ENCODE measurements at places on chromosomes 1 and 21.

DNA sequence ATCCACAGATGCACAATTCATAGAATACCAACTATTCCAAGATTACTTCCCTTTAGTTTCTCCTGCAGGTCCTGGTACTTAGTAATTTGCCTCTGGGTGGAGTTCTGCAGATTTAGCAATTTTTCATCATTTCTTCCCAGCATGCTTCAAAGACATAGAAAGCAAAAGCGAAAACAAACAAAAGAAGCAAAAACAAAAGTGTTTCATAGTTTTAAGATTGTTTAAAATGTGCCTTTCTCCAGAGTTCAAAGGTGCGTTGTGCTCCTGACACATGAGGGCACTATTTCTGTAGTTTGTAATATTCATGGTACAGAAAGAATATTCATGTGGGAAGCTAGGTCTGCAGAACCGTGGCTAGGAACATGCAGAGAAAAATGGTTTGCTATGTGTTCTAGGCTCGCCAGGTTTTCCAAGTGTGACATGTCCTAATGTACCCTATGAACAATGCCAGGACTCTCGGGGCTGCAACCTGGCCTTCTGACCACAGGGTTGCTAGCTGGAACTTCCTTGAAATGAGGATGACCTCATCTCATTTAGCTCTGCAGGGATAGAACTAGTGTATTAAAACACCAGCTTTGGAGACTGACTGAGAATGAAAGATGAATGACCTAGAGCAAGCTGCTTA is 30.0 kb upstream of the RCSD1 start:
- DNase-seq, result no peak

- DNase-seq, result no peak
Observed at GRCh38 chr1:9657521-9658032, 6.0 kb downstream of the PIK3CD start.

- DNase-seq, result peak; percentile 68
Observed at GRCh38 chr1:43382027-43382779, 7.4 kb downstream of the MED8 start.

DNA sequence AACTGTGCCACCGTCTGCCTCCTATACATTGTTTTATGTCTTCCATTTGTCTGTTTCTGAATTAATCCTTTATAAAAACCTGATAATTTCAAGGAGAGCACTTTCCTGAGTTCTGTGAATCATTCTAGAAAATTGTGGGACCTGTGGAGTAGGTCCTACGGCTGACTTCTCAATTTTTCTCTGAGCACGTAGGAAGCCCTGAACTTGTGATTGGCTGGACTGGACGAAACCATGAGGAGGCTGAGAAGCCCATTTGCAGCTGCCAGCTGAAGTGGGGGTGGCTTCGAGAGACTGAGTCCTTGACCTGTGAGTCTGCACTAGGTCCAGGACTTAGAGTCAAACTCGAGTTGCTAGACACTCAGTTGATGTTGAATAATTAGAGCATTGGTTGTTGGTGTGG is 277.1 kb upstream of the NCAM2 start:
- DNase-seq, result no peak

DNA sequence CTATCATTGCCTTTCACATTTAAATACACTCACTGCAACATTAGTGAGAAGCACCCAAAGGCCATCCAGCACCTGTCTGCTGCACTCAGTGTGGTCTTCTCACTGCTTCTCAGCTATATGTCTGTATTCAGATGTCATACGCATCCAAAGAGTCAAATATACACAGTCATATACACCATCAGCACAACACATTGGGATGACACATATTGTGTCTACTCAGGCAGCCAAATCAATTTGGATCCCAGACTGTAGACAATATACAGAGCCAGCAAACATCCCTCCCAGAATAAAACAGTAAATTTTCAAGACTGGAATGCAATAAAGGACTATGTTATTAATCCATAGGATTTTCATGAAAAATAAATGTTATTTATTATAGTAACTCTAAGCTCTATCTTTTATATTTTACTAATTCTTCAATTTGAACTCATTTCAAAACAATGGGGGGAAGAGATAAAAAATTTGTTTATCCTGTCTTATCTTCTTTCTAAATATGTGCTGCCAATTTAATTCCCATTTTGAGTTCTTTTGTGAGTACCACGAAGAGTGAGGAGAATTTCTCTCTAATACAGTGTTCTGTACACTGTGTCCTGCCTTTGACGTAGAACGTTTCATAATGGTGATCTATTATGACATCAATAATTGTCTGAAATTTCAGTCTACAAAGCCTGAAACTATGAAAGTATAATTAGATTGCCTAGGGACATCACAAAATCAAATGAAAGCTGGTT is 602.2 kb upstream of the CXADR start:
- no peak for DNase-seq

GRCh38 chr1:35453031-35453430 is 104.2 kb downstream of the KIAA0319L start:
- no peak for DNase-seq

- peak; percentile 65 for DNase-seq
Observed at GRCh38 chr1:203117611-203118575, 9.6 kb upstream of the ADORA1 start.

- no peak for DNase-seq
Observed at GRCh38 chr1:246587032-246587431, 20.8 kb downstream of the CNST start.

GRCh38 chr1:226635456-226635941 is 86.9 kb downstream of the STUM start:
- no peak for DNase-seq

DNA sequence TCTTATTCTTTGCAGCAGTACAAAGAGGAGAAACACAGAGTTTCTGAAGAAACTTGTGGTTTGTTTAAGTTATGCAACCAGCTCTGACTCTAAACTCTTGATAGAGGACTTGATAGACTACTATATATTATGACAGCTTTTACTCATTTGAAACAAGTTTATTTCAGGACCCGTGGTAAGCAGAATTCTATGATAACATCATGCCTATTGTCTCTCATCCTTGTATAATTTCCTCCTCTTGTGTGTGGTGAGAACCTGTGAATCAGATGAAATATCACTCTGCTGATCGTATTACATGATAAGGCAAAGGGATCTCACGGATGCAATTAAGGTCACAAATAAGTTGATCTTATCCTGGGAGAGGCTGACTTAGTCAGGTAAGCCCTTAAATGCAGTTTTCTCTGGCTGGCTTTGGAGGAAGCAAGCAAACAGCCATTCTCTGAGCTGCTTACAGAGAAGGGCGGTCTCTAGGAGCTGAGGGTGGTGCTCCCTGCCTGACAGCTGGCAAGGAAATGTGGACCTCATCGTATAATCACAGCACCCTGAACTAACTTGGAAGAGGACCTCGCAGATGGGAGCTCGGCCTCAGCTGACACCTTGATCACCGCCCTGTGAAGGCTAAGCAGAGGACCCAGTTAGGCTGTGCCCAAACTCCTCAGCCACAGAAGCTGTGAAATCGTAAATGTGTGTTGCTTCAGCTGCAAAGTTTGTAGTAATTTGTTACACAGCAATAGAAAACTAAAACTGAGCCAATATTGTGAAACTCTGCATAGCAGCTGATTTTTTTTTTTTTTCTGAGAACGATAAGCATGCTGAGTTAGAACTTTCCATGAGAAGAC is 151.1 kb upstream of the DPT start:
- DNase-seq, result no peak

DNA sequence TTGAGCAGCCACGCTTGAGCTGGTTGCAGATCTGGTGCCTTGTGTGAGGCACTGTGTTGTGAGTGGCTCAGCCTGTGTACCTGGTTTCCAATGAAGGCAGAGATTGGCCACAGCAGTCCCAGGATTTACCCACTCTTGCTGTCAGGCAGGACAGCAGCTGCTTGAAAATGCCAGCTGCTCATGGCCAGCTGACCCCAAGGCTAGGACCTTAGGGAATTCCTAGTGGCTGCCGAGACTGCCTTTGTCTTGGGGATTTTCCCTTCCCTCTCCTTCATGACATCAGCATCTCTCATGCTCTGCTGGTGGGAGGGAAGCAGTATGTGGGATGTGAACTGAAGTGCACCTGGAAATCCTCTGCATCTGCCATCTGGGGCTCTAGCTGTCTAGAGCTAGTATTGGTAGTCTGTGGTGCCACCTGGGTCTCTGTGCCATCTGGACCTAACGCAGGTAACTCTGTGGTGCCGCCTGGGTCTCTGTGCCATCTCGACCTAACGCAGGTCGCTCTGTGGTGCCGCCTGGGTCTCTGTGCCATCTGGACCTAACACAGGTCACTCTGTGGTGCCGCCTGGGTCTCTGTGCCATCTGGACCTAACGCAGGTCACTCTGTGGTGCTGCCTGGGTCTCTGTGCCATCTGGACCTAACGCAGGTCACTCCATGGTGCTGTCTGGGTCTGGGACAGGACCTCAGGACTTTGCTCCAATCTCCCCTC is 3.8 kb upstream of the LRRC47 start:
- DNase-seq, result no peak

DNA sequence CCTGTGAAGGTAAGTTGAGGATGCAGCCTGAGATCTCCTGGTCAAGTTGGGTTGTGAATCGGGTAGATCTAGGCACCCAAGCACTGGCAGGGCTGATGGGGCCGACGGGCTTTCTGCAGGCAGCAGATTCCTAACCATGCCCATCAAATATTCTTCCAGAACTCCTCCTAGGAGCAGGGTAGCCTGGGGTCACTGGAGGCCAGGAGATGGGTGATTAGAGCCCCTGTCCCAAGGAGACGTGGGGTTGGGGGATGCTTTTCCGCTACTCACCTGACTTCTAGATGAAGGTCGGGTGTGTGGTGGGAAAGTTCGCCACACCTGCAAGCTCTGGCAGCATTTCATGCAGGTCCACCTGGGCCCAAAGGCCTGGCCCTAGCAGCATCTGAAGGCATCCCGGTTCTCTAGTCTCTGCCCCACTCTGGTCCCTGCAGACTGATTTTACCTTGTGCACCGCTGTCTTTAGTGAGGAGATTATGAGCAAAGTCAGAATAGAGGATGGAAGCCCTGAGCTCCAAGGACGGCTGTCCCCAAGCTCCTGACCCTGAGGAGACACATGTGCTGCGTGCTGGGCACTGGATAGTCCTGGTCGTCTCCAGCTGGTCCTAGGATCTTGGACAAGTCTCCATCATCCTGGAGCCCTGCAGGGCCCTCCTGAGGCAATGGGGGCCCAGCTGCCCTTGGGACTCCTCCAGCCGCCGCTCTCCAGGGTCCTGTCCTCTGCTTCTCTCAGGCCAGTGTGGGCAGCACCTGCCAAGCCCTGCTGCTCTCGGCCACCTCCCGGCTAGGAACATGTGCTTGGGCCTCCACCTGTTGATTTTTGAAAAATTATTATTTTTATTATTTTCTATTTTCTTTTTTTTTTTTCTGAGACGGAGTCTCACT is 21.8 kb upstream of the C2CD2 start:
- DNase-seq, result no peak

DNA sequence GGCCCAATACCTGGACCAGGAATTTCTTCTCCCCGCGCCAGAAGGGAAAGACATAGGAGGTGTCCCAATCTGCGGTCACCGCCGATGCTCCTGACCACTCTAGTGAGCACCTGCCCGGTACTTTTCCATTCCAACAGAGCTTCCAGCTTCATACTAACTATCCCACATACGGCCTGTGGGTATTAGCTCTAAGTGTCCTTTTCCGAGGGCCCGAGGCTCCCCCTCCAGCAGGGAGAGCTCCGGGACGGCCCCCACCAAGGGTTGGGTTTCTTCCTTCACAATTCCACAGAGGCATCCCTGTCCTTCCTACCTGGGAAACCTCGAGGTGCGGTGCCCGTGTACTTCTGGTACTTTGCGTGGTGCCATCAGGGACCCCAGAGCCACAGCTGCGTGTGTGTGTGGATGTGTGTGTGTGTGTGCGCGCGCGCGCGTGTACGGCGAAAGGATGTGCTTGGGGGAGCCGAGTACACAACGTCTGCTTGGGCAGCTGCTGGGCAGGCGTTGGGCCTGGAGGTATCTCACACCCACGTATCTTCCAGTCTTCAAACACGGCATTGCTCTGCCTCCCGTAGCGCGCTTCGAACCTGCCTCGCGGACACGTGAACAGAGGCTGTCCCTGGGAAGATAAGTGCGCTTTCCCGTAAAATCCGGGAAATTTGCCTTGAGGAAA is 2.4 kb upstream of the SIM2 start:
- DNase-seq, result no peak

DNA sequence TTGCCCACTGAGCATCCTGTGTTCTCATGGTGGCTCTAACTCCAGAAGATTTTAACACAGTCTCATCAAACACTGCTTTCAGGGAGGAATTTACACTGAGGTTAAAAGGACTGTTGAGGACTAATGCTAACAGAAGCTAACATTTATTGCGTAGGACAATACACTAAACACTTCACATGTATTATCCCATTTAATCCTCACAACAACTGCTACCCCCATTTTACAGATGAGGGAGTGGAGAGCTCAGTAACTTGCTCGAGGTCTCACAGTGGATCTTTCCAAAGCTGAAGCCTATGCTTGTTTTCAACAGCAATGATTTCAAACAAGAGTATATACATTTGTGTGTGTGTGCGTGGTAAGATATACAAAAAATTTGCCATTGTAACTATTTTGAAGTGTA is 13.9 kb downstream of the ATF3 start:
- no peak for DNase-seq

DNA sequence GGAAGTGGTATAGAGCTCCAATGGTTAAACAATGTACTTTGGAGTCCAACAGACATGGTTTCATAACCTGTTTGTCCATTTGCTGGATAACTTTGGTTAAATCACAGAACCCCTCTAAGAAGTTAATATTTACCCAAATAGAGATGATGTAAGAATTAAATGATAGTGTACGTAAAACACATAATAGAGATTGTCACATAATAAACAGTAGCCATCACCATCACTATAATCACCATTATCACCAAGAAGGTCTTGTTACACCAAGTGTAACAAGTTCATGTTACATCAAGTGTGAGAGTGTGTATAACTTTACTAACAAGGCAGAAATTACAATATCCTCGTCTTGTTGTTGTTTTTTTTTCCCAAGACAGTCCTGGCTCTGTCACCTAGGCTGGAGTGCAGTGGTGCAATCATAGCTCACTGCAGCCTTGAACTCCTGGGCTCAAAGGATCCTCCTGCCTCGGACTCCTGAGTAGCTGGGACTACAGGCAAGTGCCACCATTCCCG is 23.3 kb downstream of the NUCKS1 start:
- no peak for DNase-seq

- no peak for DNase-seq
Observed at GRCh38 chr1:31423418-31423947, 10.5 kb downstream of the SERINC2 start.

DNA sequence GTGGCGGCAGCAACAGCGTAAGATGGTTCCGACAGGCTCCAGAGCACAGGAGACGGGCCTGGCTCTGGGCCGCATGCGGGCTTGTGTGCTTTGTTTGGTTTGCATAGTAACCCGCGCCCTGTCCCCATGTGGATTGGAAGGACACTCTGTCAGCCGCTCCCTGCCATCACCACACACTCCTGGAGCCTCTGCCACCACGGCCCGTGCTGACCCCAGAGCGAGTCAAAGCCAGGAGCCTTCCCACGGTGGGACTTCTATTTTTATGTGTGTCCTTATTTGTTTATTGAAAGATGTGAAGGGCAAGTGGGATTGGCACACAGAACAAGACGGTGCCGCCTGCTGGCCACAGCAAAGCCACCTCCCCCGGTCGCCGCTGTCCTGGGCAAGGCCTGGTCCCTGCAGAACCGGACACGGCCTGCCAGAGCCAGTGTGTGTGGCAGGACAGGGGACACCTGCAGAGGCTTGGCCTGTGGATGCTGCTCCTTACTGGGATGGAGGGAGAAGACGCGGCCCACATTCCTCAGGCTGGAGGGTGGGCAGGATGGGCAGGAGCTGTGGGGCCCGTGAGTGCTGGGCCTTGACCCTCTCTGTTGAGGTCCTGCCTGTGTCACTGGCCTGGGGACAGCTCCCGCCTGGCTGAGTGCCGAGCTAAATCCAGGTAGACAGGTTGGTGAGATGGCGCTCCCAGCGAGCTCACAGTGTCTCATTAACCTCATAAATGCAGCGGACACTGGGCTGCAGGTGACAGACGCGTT is 64.4 kb downstream of the AGPAT3 start:
- no peak for DNase-seq

- no peak for DNase-seq
Observed at GRCh38 chr1:109762821-109763645, 690 bp downstream of the EPS8L3 start.

All from amygdala (tissue), 56 donors.